Right cardiac atrium (tissue), 5 donors: ENCODE measurements at places on chromosomes 2 and 18. TPM values are rescaled to one million over a fixed set of nuclear protein-coding genes. Genes with fewer than 3 reads are reported as not detected.

DNA sequence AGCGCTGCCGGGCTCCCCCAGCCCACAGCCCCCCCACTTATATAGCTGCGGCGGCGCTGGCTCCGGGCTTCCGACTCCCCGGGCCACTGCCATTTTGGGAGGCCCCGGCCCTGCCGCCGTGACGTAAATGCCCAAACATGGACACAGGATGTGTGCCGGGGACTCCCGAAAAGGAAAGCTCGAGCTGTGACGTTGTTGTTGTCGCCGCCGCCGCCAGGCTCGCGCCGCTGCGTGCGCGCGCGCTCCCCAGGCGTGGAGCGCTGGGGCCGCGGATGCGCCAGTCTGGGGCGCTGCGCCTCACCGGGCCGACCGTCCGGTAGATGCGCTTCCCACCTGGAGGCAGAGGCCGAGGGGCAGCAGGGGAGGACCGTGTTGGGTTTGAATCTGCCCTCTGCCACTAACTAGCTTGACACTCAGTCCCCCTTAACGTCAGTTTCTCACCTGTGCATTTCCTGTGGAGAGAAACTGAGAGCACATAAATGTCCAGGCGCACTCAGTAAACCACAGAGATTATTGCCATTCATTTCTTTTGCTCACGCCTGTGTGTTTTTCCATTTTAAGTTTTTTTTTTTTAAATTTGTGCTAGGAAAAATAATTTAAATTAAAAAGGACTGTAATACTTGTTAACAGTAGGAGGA lies at the start of gene EGR4:
Gene EGR4, minus strand, starts transcription at position 15 of the 638 bp plus-strand sequence. CDS start 231 bp downstream, outside the sequence.
- peak; percentile 69 for DNase-seq

EPB41L3 gene
- 23.5 TPM for total RNA-seq

- DNase-seq: no peak
Measured at GRCh38 chr2:158747281-158747680, 47.8 kb upstream of the DAPL1 start.

GRCh38 chr2:199462956-199463692 lies 5.4 kb upstream of the SATB2 start:
- peak; percentile 68 for DNase-seq

DNA sequence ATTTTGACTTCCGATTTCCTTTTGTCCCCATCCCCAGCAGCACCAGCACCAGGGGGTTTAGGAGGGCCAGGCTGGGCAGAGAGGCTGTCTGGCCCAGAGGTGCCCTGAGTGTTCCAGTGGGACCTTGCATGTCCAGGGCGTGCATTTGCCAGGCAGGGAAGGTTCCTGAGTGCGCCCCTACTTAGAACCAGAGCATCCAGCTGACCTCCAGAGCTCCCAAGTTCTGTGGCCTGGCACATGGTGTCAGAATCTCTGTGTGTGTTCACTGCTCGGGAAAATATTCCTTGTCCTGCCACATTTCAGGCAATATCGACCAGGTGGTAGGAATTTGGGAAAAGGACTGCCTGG lies 5.5 kb downstream of the SIX3 start:
- no peak for DNase-seq

DNA sequence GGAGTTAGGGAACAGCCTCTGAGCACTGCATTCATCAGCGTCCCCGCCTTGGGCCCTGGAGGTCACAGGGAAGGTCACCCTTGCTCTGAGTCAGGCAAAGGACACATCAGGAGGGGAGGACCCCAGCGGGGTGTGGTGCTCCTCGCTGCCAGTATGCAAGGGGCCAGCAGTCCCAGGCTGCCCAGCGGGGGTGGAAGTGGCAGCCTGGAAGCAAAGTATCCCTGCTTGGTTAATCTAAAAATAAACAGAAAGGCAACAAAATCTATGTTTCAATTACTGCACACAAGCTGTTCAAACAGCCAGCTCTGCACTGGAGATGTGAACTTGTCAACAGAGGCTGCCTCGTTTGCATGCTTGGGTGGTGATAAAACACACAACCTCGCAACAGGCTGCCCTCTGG lies 164.1 kb downstream of the KLHL29 start:
- no peak for DNase-seq

PLCD4 gene
- total RNA-seq: 1.3 TPM

GRCh38 chr18:23671564-23671963 lies 8.9 kb upstream of the ANKRD29 start:
- no peak for DNase-seq

DNA sequence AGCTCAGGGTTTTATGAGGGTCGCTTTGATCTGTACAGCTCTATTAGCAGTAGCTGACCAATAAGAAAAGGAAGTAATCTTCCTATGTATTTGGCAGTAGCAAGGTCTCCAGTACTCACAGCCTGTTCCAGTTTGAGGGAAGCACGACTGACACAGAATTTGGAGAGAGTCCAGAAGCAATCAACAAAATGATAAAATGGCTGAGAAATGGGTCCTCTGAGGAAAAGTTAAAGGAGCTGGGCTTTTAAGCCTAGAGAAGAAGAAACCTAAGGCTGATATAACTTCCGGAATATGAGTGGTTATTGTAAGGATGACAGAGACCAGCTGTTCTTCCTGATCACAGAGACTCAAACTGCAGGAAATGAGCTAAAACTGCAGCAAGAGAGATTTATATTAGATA lies 382.8 kb downstream of the GPD2 start:
- DNase-seq: no peak
